NCI-H2029 treated with DMSO at 0.1 percent for 48 hours (cell line): ENCODE measurements at places on chromosomes 3 and 15.

GRCh38 chr3:11459186-11459824 lies 184.4 kb downstream of the VGLL4 start:
- DNase-seq = no peak

GRCh38 chr3:38585791-38586420 lies 63.6 kb downstream of the SCN5A start:
- no peak for DNase-seq

GRCh38 chr3:45179163-45179562 lies 33.0 kb upstream of the CDCP1 start:
- no peak for DNase-seq

- DNase-seq = no peak
These were observed 115.9 kb downstream of the CBLB start for GRCh38 chr3:105752791-105753415.

DNA sequence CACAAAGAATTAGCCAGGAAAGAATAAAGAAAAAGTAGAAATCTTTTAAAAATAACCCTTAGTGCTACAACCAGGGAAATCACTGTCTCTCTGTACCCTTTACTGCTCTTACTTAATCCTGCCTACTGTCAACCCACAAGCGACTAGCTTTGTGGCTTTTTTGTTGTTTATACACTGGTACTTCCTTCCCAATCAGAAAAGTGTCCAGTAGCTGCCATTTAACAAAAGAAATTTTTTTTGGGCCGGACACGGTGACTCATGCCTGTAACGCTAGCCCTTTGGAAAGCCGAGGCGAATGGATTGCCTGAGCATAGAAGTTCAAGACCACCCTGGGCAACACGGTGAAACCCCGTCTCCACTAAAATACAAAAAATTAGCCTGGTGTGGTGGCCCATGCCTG lies 13.8 kb upstream of the FAM219B start:
- no peak for DNase-seq

DNA sequence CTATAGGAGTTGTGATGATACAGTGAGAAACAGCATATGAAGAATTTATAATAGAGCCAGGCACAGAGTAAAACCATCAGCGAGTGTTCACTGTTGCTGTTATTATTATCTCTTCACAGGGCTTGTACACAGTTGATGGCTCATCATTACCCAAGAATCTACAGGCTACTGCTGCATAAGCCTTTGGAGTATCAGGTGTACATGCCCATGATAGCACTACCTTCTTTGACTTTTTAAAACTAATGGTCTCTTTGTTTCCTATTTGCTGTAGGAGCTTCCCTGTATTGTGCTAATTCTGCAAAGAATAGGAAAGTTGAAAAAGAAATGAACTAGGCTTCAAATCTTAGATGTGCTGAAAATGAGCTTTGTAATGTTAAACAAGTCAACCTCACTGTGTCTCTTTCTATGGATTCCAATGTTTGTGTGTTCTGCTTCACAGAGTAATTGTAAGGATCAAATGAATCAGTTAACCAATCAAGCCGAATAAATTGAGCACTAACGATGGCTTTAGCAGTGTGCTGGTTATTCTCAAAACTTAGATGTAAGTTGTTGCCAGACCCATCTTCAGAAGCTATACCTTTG lies 138.8 kb downstream of the TUSC7 start:
- DNase-seq = no peak

DNA sequence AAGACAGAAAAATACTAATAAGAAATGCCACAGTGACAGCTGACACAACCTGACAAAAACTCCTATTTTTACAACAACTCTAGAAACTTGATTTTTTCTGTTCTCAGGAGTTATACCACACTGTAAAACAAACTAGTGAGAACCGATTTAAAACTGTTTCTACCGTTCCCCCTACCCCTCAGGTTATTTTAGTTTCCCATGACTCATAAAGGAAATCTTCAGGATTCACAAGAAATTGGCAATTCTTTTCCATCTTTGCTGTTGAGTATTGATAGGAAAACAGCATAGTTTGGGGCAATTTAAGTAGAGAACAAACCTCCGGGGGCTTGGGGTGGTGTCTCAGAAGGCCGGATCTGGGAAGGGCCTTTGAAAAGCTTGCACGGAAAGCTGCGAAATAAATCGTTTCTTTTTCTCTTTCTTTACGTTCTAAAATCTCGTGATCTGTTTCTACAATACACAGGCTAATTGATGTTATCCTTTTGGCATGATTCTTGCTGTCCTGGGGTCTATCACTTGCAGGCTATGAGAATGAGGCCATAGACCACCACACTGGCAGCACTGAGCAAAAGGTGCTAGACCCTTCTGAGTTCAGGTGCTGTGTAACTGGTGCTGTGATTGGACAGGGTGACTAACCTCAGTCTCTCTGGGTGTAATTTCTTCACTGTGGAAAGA lies 89.3 kb downstream of the LPP start:
- no peak for DNase-seq

GRCh38 chr3:193261970-193262369 lies 20.9 kb downstream of the PLAAT1 start:
- no peak for DNase-seq

- no peak for DNase-seq
These were observed 668 bp downstream of the MRAS start for GRCh38 chr3:138348754-138349739.

GRCh38 chr15:79472446-79472845 lies 40.3 kb downstream of the MINAR1 start:
- no peak for DNase-seq
